Stimulated activated CD8-positive, alpha-beta memory T cell treated with anti-CD3 and anti-CD28 coated beads, Interleukin-4, amount 100 ng/mL, for 24 hours (primary cell): ENCODE measurements at places on chromosomes 2 and 18.

DNA sequence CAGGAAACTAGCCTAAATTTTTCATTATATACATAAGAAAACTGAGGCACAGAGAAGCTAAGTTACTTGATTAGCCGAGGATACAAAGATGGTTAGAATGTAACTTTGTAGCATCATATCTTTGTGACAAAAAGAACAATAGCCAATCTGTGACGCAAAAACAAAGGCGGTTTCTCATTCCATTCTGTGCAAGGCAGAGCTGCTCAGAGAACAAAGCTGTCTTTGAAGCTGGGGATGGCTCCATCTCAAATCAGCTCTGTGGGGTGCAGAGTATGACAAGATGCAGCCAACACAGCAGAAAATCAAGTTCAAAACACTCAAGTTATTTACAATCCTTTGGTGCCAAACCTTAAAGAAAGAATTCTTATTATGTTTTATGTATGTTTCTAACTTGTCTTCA lies 81.9 kb upstream of the VWC2L start:
- no peak for DNase-seq

DNA sequence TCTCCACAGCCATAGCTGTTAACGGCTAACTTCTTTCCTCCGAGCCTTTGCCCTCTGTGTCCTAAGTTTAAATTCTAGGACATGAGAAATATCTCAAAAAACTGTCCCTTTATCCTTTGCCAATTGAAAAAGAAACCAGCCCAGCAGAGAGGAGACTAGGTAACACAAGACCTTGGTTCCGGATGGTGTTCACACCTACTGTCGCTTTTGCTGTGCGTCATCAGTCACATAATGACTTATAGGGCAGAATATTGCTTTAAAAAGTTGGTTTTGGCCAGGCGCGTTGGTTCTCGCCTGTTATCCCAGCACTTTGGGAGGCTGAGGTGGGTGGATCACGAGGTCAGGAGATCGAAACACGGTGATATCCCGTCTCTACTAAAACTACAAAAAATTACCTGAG lies 66.2 kb downstream of the SP3 start:
- peak; percentile 2 for DNase-seq

DNA sequence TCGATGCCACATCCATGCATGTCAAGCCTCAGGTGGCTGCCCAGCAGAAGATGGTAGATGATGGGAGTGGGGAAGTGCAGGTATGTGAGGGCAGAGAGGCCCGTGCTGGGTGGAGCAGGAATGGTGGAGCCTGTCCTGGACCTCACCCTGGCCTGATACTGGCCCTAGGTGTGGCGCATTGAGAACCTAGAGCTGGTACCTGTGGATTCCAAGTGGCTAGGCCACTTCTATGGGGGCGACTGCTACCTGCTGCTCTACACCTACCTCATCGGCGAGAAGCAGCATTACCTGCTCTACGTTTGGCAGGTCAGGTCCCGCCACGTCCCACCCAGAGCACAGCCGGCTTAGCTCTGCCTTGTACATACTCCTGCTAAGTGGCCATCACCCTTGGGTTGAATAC lies 13.0 kb downstream of the VIL1 start:
- no peak for DNase-seq

GRCh38 chr18:63446266-63446665 lies 24.0 kb upstream of the VPS4B start:
- DNase-seq, result no peak

DNA sequence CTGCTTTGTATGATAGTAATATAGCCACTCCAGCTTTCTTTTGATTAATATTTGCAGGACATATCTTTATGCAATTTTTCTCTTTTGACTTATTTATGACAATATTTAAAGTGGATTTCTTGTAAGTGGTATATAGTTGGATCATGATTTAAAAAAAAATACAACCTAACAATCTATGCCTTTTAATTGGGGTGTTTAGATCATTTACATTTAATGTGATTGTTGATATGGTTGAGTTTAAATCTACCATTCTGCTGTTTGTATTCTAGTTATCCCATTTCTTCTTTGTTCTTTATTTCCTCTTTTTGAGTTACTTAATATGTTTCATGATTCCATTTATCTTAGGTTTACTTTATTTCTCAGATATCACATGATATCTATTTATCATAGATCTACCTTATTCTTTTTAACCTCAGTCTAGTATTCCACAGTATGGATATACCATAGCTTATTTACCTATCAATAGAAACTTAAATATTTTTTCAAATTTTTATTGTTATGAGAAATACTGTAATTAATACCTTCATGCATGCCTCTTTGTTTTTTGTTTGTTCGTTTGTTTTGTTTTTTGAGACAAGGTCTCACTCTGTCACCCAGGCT lies 19.3 kb upstream of the CIB4 start:
- no peak for DNase-seq

GRCh38 chr2:72274380-72274797 lies 126.7 kb upstream of the CYP26B1 start:
- no peak for DNase-seq

GRCh38 chr18:48660346-48661228 lies 121.8 kb downstream of the CTIF start:
- no peak for DNase-seq

GRCh38 chr2:54808661-54809060 lies 85.2 kb downstream of the EML6 start:
- no peak for DNase-seq
